ENCODE measurements at places on chromosomes 3 and 15.
A peak's percentile ranks its signal among the peaks of the same experiment; 100 is the strongest.

DNA sequence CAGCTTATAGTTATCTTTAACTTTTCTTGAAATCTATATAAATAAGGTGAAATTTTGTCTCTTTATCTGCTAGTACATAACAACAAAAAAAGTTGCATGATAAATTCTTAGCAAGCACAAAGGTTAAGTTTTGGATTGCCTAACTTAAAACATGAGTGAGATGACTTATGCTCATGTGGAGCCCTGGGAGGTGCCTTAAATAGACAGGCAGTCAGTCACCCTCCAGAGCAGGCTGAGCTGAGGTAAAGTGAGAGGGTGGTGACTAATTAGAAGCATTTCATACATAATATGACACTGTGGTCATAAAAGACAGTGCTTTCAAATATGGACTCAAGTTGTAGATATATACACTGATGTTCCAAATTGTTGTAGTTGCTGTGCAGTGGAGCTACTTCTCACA, 14.6 kb upstream of the MME start:
- no peak for DNase-seq

GRCh38 chr3:17964108-17964507, 221.7 kb upstream of the TBC1D5 start:
- DNase-seq, result no peak

- no peak for DNase-seq
Measured at GRCh38 chr3:127263586-127264231, 24.1 kb downstream of the PRR20G start.

DNA sequence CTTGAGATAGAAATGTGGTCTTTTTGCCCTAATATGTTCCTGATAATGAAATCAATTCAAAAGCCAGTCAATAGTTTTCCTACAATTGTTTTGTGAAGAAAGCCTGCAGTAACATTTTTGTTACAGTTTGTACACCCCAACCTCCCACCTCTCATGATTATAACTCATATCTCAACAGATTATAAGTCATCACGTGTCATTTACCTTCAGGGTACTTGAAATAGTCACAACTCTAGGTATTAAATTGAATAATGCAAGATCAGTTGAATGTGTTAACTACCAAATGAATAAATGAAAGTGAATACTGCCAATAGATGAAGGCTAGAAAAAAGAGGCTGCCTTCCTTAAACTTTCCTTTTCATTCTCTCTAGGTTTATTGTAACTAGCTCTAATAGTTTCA, 32.9 kb upstream of the CTDSPL2 start:
- no peak for DNase-seq

GRCh38 chr3:40240921-40241320, 68.6 kb upstream of the EIF1B start:
- DNase-seq, result no peak

- no peak for DNase-seq
Measured at GRCh38 chr3:124815781-124816180, 71.4 kb downstream of the ITGB5 start.

DNA sequence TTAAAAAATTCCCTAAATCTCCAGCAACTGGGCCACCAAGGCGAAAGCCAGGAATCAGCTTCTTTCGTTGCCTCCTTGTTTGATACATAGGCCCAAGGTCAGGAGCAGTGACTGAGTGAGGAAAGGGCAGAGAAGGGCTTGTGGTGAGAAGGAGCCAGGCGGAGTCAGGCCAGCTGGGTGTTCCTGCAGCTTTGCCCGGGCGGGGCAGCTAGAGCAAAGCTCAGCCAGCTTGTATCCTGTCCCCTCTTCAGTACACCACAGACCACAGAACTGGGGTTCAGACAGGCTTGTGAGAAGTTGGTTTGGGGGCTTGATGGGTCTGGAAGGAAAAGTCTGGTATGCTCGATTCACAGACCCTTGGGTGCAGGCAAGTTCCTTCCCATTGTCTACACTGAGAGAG, 52.6 kb downstream of the CCK start:
- DNase-seq, result no peak

DNA sequence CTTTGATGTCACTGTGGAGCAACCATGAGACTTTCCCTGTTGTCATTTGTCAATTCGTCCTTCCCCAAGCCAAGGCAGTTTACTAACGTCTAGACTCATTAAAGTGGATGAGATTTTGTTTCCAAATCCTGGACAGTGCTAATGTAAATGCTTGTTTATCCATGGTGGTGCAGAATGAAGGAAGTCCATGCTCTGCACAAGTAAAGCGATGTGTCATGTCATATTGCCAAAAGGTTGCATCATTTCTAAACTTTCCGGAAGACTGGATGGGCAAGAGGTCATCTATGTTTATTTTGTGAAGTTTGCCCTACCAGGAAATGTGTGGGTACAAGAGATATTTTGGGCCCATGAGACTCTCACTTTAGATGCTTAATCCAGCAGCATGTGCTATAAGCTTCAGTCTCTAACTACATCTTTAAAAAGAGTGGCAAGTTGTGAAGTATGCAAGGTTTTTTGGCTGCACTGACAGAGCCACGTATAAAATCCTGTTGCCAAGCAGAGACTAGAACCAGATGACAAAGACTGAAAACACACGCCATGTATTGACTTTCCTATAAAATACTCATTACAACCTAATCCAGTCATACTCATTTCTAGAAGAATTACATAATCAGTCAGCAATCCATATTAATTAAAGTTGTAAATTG, 72.1 kb upstream of the FNDC3B start:
- no peak for DNase-seq

DNA sequence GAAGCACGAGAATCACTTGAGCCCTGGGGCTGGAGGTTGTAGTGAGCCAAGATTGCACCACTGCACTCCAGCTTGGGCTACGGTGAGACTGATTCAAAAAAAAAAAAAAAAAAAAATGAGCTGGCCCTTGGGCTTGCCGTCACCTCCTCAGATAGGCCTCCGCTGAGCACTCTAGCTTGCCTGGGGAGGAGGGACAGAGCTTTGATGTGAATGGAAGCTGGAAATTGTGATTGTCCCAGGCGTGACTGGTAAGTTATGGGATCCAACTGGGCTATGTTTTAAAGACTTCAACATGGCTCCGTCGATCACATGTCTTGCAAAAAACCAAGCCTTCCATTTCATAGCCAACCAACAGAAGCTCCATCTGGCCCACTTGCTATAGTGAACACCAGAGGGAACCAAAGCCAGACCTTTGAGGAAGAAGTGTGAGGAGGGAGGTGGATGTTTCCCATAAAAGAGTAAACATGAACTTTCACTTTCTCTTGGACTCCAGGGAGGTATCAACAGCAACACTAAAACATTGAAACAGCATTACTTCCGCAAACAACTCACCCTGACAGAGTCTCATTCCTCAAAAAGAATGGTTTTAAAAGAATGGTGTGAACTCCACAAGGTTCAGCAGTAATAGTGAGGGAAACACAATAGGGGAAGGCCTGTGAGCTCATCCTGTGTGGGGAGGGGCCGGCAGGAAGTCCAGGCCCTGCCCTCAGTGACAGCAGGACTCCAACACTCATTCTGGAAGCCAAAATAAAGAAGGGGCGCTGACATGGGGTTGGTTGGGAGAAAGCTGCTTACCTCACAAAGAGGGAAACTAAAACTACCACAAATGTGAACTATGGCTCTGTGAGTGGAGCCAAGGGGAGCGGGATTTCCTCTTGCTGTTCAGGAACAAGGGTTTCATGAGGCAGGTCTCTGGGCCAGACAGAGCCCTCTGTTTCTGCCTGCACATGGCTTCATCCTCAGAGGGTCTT, 59.2 kb upstream of the IL12A start:
- no peak for DNase-seq

DNA sequence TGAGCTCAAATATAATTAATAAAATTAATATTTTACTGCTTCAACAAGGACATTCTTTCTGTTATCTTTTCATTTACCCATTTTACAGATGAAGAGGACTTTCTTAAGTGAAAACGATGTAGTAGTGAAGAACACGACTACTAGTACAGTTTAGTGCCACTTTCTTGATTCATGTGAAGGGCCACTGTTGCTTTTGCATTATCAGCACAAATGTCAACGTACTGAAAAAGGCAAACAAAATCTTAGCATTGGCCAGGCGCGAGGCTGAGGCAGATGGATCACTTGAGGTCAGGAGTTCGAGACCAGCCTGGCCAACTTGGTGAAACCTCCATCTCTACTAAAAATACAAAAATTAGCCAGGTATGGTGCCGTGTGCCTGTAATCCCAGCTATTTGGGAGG, 9.5 kb downstream of the PPP1R14D start:
- no peak for DNase-seq

DNA sequence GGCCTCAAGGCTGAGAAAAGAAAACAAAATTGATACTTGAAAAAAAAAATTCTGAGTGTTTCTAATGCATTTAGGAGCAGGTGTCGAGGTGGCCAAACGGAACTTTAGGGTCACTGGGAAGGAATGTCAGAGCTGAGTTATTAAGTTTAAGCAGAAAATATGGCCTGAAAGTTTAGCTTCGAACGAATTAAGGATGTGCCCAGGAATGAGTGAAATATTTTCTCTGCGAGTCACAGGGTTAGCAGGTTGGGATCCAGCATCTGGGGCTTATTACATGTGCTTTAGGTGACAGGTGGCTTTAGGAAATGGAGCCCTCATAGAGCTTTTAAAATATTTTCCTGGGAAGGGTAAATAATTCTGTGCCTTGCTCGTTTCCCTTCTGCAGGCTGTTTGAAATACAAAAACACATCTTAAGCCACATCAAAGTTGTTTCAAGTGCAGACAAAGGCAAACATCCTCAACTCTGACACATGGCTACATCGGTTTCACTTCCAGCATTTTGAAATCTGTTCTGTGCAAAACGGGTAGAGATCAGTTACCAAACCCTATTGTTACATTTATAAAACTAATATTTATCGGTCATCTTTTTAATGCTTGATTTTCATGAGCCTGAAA, 143.1 kb upstream of the ARRDC4 start:
- DNase-seq, result no peak

DNA sequence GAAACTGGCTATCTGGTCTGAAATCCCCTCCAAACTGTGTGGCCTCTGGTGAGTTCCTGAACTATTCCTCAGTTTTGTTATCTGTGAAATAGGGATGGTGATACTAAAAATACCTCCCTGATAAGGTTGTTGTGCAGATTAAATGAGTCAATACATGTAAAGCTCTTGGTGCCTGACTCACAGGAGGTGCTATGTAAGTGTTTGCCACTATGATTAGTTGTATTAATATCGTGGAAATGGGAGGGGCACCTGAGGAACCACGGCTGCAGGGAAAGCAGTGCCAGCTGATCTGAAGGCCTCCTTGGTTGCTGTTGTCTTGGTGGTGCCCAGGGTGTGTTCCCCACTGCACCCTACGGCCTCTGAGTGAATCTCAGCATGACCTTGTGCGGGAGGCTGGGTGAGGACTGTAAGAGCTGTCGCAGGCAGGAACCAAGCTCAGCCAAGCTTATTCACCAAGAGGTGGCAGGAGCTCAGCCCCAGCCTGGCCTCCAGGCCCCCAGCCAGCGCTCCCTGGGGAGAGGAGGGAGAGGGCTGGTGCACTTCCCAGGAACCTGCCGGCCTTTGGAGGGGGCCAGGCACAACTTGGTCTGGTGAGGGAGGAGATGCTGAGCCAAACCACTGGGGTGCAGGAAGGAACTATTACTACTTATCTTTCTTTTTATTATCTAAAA, 44.8 kb upstream of the CCDC174 start:
- DNase-seq, result no peak

DNA sequence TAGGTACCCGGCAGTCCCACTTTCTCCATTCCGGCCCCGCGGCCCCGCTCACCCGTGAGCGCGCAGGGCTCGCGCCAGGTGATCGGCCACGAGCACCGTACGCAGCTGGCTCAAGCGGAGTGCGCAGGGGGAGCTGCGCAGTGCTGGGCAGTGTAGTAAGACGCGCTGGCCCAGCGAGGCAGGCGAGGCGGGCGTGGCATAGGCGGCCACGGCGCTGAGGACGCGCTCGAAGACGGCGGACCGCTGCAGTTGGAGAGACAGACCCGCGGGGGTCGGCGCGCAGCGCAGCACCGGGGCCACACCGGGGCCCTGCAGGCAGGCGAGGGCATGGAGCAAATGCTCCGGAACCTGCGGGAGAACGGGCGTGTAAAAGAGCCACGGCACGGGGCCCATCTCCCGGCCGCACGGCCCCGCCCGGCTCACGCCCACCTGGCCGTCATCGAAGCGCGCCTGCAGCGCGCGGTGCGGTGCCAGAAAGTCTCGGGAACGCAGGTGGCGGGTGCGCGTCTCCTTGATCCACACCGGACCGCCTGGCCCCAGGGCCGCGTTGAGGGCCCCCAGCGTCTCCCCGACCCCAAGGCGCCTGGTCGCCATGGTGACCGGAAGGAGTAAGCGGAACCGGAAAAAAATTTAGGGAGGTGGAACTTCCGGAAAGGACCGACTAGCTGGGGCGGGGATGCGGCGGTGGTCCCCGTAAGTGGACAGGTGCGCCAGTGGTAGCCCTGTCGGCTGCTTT, at the start of gene DALRD3:
DALRD3 (minus strand) TSS at position 610 of the 736 bp plus-strand sequence; CDS start at position 594, 16 bp downstream.
- peak; percentile 61 for DNase-seq

DNA sequence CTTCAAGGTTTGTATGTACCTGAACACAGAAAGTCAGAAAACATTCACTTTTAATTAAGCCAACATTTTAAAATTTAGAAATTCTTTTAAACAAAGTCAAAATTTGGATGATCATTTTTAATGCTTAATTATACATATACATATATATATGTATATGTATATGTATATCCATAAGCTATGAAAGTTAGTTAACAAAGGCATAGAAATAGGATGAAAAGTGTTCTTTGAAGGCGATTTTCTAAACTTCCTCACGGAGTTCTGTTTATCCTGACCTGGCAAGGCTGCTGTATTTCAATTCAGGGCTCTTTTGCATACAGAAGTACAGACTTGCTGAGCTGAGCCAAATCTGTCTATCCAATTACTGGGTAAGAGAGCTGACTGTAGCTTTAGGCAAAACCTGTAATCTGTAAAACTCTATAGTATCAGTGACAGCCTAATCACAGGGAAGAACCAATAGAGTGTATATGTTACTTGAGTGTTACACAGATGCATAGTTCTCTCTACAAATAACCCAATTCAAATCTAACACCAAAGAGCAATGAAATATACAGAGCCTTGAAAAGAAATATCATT, 32.1 kb upstream of the THRB start:
- no peak for DNase-seq

DNA sequence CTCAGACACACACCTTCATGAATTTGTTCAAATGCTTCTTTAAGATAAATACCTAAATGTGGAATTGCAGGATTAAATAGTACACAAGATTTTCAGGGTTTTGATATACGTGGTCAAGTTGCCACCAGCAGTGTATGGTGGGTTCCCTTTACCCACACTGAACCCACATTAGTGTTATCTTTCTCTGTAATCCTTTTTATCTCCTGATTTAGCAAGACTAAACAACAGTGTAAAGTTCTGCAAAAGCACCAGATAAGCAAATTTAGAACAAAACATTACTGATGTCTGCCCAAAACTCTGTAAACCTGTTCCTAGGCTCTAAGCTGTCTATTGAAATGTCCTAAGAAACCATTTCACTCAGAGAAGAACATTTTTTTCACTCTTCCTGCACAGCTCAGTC, 352.9 kb downstream of the FHIT start:
- DNase-seq, result no peak

- no peak for DNase-seq
Measured at GRCh38 chr3:46811615-46812236, 51.5 kb downstream of the MYL3 start.

GRCh38 chr3:112817271-112817670, 29.4 kb downstream of the CD200R1L start:
- DNase-seq, result no peak
